CD4-positive, alpha-beta memory T cell (primary cell): ENCODE measurements at places on chromosomes 4 and X. TPM values are rescaled to one million over a fixed set of nuclear protein-coding genes. Genes with fewer than 3 reads are reported as not detected.

- H3K27me3 ChIP-seq, result no peaks in the 10 kb centered on the region
- H3K4me1 ChIP-seq, result no peaks in the 10 kb centered on the region
- H3K36me3 ChIP-seq, result no peaks in the 10 kb centered on the region
- no peak for DNase-seq
- no peak overlapping the region for H3K4me3 ChIP-seq
These were observed 19.4 kb upstream of the CPLX1 start for GRCh38 chr4:845233-845835.

GRCh38 chrX:17030580-17031270 lies 84.3 kb downstream of the REPS2 start:
- no peaks in the 10 kb centered on the region for H3K36me3 ChIP-seq
- no peaks in the 10 kb centered on the region for H3K27me3 ChIP-seq
- no peak overlapping the region for H3K4me3 ChIP-seq

DNA sequence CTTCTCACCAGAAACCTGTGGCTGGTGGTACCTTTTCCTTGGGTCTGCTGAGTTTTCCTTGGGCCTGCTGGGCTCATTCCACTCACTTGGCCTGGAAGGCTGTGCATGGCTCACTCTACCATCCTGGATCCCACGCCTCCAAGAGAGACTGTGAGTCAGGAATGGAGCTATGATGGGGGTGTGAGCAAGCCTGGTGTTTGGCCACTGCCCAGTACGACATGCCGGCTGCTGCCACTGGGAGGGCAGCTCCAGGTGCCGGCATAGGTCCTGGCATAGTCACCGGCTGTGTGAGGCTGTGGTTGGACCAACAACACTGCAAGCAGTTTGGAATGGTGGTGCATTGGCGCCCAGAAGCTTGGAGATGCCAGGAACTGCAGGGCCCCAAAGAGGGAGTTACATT lies 721.7 kb downstream of the PCDH18 start:
- no peak for DNase-seq
- no peaks in the 10 kb centered on the region for H3K36me3 ChIP-seq
- no peaks in the 10 kb centered on the region for H3K4me1 ChIP-seq
- no peak overlapping the region for H3K27ac ChIP-seq
- H3K4me3 ChIP-seq, result no peak overlapping the region
- H3K27me3 ChIP-seq, result no peaks in the 10 kb centered on the region

DNA sequence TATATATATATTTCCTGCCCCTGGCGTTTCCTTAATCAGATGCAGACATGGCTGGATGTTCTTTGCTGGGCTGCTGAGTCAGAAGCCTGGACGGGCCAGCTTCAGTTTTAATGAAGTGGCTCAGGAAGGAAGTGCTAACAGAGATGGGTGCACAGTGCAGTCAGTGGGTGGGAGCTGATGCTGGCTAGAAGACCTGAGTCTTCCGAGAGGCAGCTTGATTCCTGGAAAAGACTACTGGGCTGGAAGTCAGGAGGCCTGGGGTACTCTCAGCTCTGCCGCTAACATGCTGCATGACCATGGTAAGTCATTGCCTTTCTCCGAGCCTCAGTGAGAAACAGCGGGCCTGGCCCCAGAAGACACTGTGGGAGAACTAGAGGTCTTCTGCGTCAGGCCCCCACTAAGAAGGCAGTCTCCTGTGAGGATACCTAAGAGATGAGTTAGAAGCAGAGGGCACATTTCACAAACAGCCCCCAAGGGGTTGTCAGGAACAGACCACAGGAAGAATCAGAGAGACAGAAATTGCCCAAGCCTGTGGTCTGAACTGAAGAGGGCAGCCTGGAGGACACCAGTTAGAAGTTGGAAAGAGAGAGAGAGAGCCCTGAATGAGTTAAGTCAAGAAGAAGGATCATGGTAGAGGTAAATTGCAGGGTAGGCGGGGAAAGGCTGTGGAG lies 8.3 kb upstream of the CD40LG start:
- H3K27ac ChIP-seq, result peak overlapping the region; percentile 58
- no peak for DNase-seq
- H3K27me3 ChIP-seq, result no peaks in the 10 kb centered on the region
- peak overlapping the region; percentile 50 for H3K4me3 ChIP-seq
- no peaks in the 10 kb centered on the region for H3K36me3 ChIP-seq

The NXF2 gene
- not detected for polyA plus RNA-seq

GRCh38 chr4:168724686-168725411 lies 228.0 kb downstream of the PALLD start:
- H3K27ac ChIP-seq, result no peak overlapping the region
- H3K4me1 ChIP-seq, result no peaks in the 10 kb centered on the region
- no peak overlapping the region for H3K4me3 ChIP-seq
- H3K36me3 ChIP-seq, result no peaks in the 10 kb centered on the region

DNA sequence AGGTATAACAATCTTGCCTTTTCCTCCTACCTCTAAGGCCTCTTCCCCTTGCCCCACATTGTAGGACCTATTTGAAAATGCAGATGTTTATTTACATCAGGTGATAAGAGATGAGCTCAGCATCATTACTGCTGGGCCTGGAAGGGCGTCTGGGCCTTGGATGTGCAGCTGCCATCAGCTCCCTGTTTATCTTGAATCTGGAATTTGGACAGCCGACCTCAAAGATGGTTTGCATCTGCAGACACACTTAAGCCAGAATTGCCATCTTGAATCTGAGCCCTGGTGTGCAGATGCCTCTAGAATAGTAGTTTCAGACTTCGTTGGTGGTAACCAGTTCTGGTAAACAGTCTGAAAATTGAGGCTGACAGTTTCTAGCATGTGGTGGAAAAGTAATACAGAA lies 59.0 kb downstream of the FAM193A start:
- peaks cover 68% of the 10 kb centered on the region for H3K4me1 ChIP-seq
- no peak overlapping the region for H3K27ac ChIP-seq
- peaks cover 6% of the 10 kb centered on the region for H3K36me3 ChIP-seq
- DNase-seq, result no peak
- H3K4me3 ChIP-seq, result no peak overlapping the region

- no peak overlapping the region for H3K4me3 ChIP-seq
- no peaks in the 10 kb centered on the region for H3K36me3 ChIP-seq
- no peak overlapping the region for H3K27ac ChIP-seq
- H3K27me3 ChIP-seq, result no peaks in the 10 kb centered on the region
- H3K4me1 ChIP-seq, result no peaks in the 10 kb centered on the region
- DNase-seq, result no peak
These were observed 327.0 kb upstream of the NOCT start for GRCh38 chr4:138688408-138689085.

- no peak overlapping the region for H3K4me3 ChIP-seq
- no peaks in the 10 kb centered on the region for H3K36me3 ChIP-seq
These were observed 30.1 kb upstream of the BBS7 start for GRCh38 chr4:121900132-121900983.

DNA sequence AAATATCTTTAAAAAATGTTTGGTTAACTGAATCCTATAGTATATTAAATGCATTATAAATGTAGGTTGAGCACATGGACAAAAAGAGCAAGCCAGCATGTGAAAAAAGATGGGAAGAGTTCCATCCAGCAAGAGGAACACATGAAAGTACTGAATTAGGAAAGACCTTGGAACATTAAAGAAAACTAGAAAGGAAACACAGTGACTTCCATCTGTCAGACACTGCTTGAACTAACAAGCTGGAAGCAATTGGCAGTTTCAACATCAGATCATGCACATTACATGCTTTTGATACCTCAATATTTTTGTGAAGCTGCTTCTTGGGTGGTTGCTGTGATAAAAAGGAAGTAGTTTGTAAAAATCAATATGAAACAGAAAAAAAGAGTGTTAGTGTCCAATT lies 626.8 kb upstream of the GNPDA2 start:
- no peaks in the 10 kb centered on the region for H3K36me3 ChIP-seq
- no peaks in the 10 kb centered on the region for H3K27me3 ChIP-seq
- no peaks in the 10 kb centered on the region for H3K4me1 ChIP-seq

DNA sequence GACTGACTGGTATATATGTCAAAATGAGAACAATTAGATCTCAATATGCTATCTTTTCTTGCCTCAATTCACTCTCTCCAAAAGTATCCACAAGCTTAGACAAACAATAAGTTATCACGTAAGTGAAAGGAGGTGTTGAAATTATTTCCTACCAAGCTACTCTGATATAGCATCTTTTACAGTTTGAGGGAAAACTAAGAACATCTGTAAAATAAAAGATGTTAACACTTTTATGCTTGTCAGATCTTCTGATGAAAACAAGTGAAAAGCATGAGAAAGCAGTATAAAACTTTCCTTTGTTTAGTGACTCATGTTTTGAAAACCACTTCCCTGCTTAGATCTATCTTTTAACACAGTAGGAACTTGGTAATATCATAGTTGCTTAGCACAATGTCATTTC lies 8.4 kb upstream of the MAB21L2 start:
- H3K36me3 ChIP-seq, result no peaks in the 10 kb centered on the region
- H3K4me1 ChIP-seq, result no peaks in the 10 kb centered on the region
- DNase-seq, result no peak
- no peak overlapping the region for H3K27ac ChIP-seq

The RIBC1 gene
- 0.47 TPM for polyA plus RNA-seq

DNA sequence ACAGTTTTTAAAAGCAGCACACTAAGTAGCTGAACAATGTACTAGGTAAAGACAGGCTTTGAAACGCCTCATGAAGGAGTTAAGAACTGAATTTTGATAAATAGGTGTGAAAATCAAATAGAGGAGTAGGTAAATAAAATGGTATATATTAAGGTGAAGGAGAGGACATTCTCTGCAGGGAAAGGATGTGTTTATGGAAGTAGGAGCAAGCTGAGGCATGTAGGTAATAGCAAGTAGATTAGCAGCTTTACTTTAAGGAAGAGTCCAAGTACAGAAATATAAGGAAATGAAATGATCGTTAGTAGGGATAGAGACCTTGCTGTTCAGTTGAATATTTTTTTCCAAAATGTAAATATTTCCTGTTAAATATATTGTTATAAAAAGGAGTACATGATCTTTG lies 12.5 kb downstream of the METAP1 start:
- peaks cover under 1% of the 10 kb centered on the region for H3K4me1 ChIP-seq
- H3K27me3 ChIP-seq, result no peaks in the 10 kb centered on the region
- H3K27ac ChIP-seq, result no peak overlapping the region
- no peak for DNase-seq

DNA sequence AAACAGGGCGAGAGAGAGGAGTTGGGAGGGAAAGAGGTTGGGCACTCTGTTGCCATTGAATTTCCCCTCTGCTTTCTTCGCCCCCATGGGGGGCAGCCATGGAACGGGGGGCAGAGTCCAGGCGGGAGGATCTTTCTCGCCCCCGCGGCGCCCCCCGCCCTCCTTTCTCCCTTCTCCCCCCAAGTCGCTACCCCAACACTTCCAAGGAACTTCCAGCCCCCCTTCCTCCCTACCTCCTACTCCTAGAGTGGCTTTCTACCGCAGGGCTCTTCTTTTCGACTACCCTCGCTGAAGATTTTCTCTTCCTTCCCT lies 594 bp upstream of the STAG2 start:
- H3K27me3 ChIP-seq, result no peaks in the 10 kb centered on the region
- no peaks in the 10 kb centered on the region for H3K36me3 ChIP-seq
- DNase-seq, result no peak

The KIF4A gene
- polyA plus RNA-seq, result not detected

The NLRP2B gene
- polyA plus RNA-seq, result not detected

GRCh38 chr4:19520939-19521520 lies 730.7 kb upstream of the SLIT2 start:
- H3K36me3 ChIP-seq, result no peaks in the 10 kb centered on the region
- DNase-seq, result no peak
- no peaks in the 10 kb centered on the region for H3K4me1 ChIP-seq
- H3K27ac ChIP-seq, result no peak overlapping the region

DNA sequence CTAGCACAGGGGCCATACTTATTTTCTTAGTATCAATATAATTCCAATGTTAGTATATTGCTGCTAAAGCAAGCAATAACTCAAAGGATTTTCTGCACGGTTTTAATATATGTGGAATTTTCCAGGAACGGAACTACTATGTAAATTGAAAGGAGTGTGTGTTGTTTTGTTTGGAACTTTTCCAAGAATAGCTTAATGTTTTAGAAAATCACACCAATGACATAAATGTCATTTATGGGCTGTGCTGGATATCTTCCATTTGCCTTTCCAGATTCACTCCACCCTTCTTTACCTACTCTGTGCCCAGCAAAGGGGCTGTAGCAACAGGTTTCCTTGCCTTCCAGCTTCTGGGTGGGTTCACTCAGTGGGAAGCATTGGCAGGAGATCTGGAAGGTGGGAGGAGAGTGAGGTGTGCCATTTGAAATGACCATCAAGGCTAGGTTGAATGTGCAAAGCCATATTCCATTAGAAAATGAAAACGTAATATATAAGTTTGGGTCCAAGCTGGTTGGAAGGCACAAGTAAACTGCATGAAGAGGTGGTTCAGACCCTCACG lies 25.2 kb upstream of the ZFX start:
- no peak overlapping the region for H3K4me3 ChIP-seq
- H3K4me1 ChIP-seq, result no peaks in the 10 kb centered on the region
- no peaks in the 10 kb centered on the region for H3K27me3 ChIP-seq
- H3K27ac ChIP-seq, result no peak overlapping the region
- DNase-seq, result no peak

The PWWP3B gene
- not detected for polyA plus RNA-seq

DNA sequence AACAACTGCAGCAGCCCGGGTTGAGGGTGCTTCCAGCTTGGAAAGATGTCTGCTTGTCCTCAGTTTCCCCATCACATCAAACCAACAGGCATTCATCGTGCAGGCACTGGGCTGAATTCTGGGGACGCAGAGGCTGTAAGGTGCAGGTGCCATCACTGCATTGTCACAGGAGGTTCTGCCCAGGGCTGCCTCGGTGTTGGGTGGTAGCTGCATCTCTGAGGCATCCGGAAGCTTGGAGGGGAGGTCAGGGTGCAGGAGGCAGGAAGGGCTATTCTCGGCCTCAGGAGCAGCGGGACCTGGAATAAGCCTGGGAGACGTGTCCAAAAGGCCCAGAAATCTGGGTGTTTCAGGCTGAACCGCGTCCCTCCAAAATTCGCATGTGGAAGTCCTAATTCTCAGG lies 134.6 kb downstream of the HMX1 start:
- no peaks in the 10 kb centered on the region for H3K36me3 ChIP-seq
- H3K4me3 ChIP-seq, result no peak overlapping the region
- DNase-seq, result no peak
- H3K4me1 ChIP-seq, result no peaks in the 10 kb centered on the region

- H3K27me3 ChIP-seq, result no peaks in the 10 kb centered on the region
- H3K4me1 ChIP-seq, result no peaks in the 10 kb centered on the region
- DNase-seq, result no peak
- H3K27ac ChIP-seq, result no peak overlapping the region
- no peaks in the 10 kb centered on the region for H3K36me3 ChIP-seq
These were observed 189.1 kb downstream of the SLC7A11 start for GRCh38 chr4:138052806-138053632.

DNA sequence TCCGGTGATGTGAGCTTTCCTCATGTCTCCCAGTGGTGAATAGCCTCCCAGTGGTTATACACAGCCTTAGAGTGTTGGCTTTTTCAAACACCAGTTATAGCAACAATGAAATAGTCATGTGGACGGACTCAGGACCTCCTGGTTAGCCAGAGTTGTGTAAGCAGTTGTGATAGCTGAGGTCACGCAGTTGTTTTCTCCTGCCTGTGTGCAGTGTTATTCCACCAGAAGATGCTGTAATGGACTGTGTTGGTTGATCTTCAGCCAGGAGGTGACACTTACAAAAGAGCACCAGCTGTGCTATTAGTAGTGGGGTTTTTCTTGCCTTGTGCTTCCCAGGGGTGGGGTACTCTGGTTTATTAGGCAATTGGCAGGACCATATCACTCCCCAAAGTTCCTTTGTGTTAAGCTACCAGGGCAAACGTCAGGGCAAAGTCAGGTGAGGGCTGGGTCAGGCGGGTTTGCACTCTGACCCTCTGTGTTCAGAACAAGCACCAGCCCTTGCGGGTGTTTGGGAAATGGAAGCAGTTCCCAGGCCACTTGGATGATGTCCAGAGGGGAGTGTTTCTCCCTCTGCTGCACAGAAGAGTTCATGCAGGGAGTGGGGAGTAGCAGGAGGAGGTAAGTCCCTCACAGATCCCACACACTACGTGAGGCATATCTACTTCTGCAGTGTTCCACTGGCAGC lies 252.6 kb downstream of the TMEM47 start:
- no peaks in the 10 kb centered on the region for H3K36me3 ChIP-seq
- no peaks in the 10 kb centered on the region for H3K27me3 ChIP-seq
- no peaks in the 10 kb centered on the region for H3K4me1 ChIP-seq
- no peak overlapping the region for H3K27ac ChIP-seq
- no peak overlapping the region for H3K4me3 ChIP-seq

The PAGE2 gene
- polyA plus RNA-seq, result not detected
